ENCODE measurements at places on chromosomes 6 and 20.

- no peak for DNase-seq
Observed at GRCh38 chr20:24651171-24651975, 181.9 kb downstream of the SYNDIG1 start.

GRCh38 chr6:126682440-126682839, 342.5 kb downstream of the CENPW start:
- no peak for DNase-seq

- no peak for DNase-seq
Observed at GRCh38 chr6:156057869-156058268, 602.2 kb upstream of the NOX3 start.

GRCh38 chr6:93393554-93394074, 25.7 kb downstream of the EPHA7 start:
- no peak for DNase-seq

- no peak for DNase-seq
Observed at GRCh38 chr6:94278146-94278545, 858.8 kb upstream of the EPHA7 start.

DNA sequence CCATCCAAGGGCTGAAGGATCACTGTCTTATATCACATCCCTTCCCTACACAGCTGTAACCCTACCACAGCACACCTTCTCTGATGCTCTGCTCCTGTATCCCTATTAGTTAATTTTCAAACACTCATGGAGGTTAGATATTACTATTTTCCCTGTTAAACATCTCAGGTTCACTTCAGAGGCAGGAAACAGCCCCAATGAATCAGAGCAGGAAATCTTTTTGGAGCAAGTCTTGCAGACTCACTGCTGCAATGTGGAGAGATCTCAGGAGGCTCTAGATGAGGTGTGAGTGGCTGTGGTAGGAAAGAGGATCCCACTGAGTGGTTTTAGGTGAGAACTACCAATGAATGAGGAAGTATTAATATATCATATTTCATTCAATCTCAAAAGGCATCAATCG, 19.7 kb upstream of the HTR1B start:
- DNase-seq: no peak

- no peak for DNase-seq
Observed at GRCh38 chr6:845566-845965, 152.6 kb upstream of the EXOC2 start.

DNA sequence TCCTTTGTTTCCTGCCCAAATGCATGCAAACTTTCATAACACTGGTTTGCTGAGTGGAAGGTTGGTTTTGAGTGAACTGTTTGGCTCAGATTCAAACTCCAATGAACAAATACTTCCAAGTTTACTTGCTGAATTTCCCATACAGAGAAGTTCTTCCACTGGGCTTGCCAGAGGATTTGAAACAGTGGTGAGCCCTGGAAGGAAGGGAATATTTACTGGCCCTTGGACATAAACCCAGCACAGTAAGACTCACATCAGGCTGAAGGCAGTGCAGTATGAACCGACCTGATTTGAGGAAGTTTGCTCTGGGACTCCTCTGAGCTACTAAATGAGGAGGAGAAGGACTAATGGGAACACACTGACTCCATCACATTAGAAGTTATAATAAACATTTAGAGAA, 3.8 kb downstream of the TRAF3IP2 start:
- DNase-seq: peak; percentile 99

- DNase-seq: peak; percentile 89
Observed at GRCh38 chr6:116268589-116269293, 11.0 kb downstream of the TSPYL1 start.

DNA sequence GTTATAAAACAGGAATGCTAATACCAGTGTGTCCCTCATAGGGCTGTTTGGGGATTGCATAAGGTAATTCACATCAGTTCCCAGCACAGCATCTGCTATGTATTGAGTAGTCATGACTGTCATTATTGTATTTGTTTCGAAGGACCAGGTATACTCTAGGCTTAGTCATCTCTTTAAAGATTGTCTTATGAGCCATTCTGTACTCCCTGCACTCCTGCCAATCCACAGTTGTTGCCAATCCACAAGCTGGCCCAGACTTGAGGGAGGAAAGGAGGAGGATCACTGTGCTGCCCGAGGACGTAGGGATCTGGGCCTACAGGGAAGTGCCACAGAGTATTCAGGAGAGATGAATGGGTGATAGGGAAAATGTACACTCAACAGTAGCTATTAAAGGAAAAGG, 113.0 kb upstream of the TIAM2 start:
- DNase-seq: no peak

- DNase-seq: no peak
Observed at GRCh38 chr6:163352011-163352685, 62.4 kb upstream of the QKI start.

- no peak for DNase-seq
Observed at GRCh38 chr20:18773566-18773965, 40.0 kb upstream of the SCP2D1 start.

DNA sequence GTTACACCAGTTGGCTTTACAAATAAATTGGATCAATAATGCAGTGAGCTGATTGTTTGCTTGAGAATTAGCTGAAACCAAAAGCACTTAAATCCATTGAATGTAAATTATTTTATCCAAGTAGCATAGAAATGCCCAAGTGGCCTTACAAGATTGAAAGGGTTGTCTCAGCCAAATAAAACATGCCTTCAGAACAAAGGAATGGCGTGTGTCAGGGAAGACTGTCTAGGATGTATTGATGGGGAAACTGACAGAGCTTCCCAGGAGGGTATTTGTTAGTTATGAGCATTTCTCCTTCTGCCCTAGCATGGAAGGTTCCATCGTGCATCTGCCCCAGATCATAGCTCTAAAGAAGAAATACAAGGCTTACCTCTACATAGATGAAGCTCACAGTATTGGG, 103.9 kb upstream of the ISM1 start:
- no peak for DNase-seq

DNA sequence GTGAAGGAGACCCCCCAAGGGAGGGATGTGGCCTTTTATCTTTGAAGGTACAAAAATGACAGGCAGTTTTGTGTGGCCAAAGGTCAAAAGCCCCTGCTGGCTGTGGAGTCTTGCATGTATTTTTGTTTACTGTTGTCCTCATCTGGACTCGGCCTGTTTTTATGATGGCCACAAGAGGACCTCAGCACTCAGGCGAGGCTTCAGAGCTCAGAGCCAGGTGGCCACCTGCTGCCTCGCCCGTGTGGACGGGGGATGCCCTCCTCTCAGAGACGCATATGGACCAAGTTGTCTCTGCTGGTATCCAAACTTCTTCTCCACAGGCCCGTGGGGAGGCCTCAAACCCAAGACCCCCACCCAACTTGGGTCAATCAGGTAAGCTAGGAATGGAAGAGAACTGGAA, 118.2 kb downstream of the DACT2 start:
- DNase-seq: no peak

DNA sequence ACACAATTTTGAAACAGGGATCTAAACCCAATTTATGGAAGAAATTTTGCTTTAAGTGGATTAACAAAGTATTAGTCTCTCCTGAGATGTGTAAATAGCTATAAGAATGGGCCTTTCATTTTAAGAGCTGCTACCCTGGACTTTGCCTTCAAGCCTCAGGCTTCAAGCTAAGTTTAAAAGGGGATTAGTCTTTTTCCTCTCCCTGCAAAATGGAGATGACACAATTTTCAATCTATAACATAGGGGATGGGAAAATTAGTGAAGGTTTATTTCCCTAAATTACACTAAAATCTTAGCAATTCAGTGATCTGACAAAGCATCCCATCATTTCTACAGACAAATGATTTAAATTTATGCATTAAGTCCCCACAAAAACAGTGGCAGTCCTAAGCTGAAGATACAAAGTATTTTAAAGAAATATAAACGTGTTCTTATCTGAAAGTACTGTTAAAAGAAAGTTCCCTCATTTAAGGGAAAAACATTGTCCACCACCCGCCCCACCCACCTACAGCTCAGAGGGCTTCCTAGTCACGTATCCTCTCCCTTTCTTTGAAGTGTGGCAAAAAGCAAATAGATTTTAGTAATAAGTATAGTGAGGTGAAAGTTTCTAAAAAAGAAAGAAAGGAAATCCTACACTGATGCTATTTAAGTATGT, 14.5 kb downstream of the ARHGAP18 start:
- no peak for DNase-seq

- peak; percentile 62 for DNase-seq
Observed at GRCh38 chr20:53738945-53739798, 145.5 kb upstream of the ZNF217 start.

Measured in muscle of leg (tissue), 16 donors.